Colonic mucosa (tissue), 4 donors: ENCODE measurements at places on chromosomes 4 and X. TPM values are rescaled to one million over a fixed set of nuclear protein-coding genes. Genes with fewer than 3 reads are reported as not detected.

The PAGE4 gene
- not detected for total RNA-seq

The BEX2 gene
- total RNA-seq: 6.6 TPM

The MTNR1A gene
- 1.3 TPM for total RNA-seq

The GLRA2 gene
- 0.49 TPM for total RNA-seq

The PRSS48 gene
- total RNA-seq: not detected

The TXK gene
- total RNA-seq: 0.72 TPM

The NPY1R gene
- 1.6 TPM for total RNA-seq

The MCF2 gene
- not detected for total RNA-seq

The CHIC2 gene
- 26.2 TPM for total RNA-seq

The NOX1 gene
- total RNA-seq: 84.6 TPM

The PRDM5 gene
- 9.3 TPM for total RNA-seq

The XG gene
- not detected for total RNA-seq
